Tibial nerve (tissue), 4 donors: ENCODE measurements at places on chromosomes 13 and 19. TPM values are rescaled to one million over a fixed set of nuclear protein-coding genes. Genes with fewer than 3 reads are reported as not detected.
A peak's percentile ranks its signal among the peaks of the same experiment; 100 is the strongest.

- DNase-seq: no peak
- H3K4me1 ChIP-seq: peaks cover 9% of the 10 kb centered on the region
- H3K4me3 ChIP-seq: no peak overlapping the region
- no peaks in the 10 kb centered on the region for H3K27me3 ChIP-seq
- H3K36me3 ChIP-seq: no peaks in the 10 kb centered on the region
Measured at GRCh38 chr19:17114414-17114831, 38.8 kb downstream of the MYO9B start.

- no peaks in the 10 kb centered on the region for H3K4me1 ChIP-seq
- no peaks in the 10 kb centered on the region for H3K36me3 ChIP-seq
- DNase-seq: no peak
- no peak overlapping the region for H3K4me3 ChIP-seq
- no peak overlapping the region for H3K27ac ChIP-seq
Measured at GRCh38 chr13:86992251-86992650, 678.9 kb upstream of the SLITRK5 start.

- no peak overlapping the region for H3K27ac ChIP-seq
- peaks cover 62% of the 10 kb centered on the region for H3K27me3 ChIP-seq
- DNase-seq: no peak
- H3K4me1 ChIP-seq: no peaks in the 10 kb centered on the region
- H3K4me3 ChIP-seq: peak overlapping the region; percentile 60
Measured at GRCh38 chr13:57629391-57629804, 2.1 kb upstream of the PCDH17 start.

GRCh38 chr19:54616821-54617560, 13.3 kb upstream of the LILRB1 start:
- H3K27ac ChIP-seq: no peak overlapping the region
- DNase-seq: no peak
- H3K36me3 ChIP-seq: no peaks in the 10 kb centered on the region
- no peaks in the 10 kb centered on the region for H3K4me1 ChIP-seq

DNA sequence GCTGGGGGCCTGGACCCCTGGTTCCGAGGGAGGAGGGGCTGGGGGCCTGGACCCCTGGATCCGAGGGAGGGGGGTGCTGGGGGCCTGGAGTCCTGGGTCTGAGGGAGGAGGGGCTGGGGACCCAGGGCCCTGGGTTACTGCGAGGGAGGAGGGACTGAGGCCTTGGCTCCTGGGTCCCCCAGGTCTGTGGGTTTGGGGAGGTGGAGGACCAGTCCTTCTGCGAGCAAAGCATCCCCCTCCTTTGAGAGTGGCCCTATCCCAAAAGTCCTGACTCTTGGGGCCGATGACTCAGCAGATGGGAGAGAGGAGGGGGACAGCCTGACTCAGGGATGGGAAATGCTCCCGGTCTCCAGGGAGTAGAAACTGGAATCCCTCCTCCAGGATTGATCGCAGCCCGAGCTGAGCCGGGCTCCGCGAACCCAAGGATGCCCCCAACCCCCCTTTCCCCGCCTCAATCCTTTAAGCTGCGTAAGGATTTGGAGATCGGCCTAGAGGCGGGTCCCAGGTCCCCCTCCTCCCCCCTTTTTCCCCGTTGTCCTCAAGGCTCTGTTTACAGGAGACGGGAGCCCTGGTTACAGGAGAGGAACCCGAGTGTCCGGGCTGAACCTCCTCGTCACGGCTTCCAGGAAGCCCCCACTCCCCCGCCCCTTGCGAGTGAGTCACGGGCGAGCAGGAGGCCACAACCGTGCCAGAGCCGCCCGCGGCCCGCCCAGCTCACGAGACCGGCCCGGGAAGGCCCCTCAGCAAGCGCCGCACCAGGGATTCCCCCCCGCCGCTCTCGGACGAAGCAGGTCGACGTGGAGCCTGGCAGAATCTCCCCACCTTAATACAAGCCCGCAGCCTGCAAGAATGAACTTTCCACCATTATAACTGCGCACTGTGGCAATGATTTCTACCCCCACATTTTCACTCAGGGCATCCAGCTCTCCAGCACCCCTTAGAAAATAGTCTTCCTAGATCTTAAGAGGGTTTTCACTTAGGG, 3.0 kb upstream of the ZFP36 start:
- H3K4me3 ChIP-seq: peak overlapping the region; percentile 66
- peaks cover 68% of the 10 kb centered on the region for H3K4me1 ChIP-seq
- H3K36me3 ChIP-seq: peaks cover 28% of the 10 kb centered on the region

GRCh38 chr13:80055847-80056246, 285.1 kb downstream of the SPRY2 start:
- no peak for DNase-seq
- H3K4me3 ChIP-seq: no peak overlapping the region
- no peaks in the 10 kb centered on the region for H3K36me3 ChIP-seq
- H3K27ac ChIP-seq: no peak overlapping the region
- no peaks in the 10 kb centered on the region for H3K4me1 ChIP-seq

- no peak for DNase-seq
- H3K27me3 ChIP-seq: peaks cover 5% of the 10 kb centered on the region
- H3K36me3 ChIP-seq: no peaks in the 10 kb centered on the region
Measured at GRCh38 chr13:45300190-45300985, 40.6 kb downstream of the TPT1 start.

DNA sequence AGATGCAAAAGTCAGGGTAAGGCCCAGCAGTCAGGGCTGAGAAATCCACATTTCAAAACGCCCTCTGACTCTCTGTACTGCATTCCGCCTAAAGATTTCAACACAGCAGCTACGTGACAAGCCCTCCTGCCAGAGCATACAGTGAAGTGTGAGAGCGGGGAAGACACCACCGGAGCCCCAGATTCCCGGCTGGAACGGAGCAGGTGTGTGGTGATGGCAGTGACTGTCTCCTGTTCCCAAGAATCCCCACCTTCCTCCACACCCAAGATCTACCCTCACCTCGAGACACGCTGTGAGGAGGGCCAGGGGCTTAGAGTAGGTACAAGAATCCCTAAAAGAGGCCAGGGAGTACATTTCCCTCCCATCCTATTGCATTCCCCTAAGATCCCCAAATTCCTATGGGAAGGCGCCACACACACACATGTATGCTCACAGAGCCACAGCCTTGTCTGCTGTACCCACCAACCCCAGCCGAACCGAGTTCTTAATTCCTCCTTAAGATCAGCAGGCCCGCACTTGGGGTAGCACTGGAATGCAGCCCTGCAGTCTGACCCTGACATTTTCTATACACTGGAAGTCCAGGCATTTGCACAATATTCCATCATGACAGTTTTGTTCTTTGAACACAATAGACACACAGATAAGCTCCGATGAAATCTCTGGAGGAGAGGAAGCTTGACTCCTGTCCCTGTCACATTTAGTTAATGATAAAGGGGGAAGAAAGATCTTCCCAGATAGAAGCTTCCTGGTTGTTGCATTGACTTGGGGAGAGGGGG, 102.9 kb downstream of the FOXO1 start:
- no peak for DNase-seq
- H3K27me3 ChIP-seq: no peaks in the 10 kb centered on the region
- H3K27ac ChIP-seq: peak overlapping the region; percentile 22
- peaks cover 85% of the 10 kb centered on the region for H3K4me1 ChIP-seq

KLK15 gene
- total RNA-seq: not detected

FPR2 gene
- 0.66 TPM for total RNA-seq

NDUFS7 gene
- total RNA-seq: 146 TPM

ZNF677 gene
- 21.0 TPM for total RNA-seq

B3GNT8 gene
- 6.6 TPM for total RNA-seq

KLK2 gene
- total RNA-seq: not detected

SLC27A5 gene
- 12.5 TPM for total RNA-seq

ELSPBP1 gene
- not detected for total RNA-seq
